HCEC 1CT (cell line): ENCODE measurements at places on chromosomes 1 and 21.

DNA sequence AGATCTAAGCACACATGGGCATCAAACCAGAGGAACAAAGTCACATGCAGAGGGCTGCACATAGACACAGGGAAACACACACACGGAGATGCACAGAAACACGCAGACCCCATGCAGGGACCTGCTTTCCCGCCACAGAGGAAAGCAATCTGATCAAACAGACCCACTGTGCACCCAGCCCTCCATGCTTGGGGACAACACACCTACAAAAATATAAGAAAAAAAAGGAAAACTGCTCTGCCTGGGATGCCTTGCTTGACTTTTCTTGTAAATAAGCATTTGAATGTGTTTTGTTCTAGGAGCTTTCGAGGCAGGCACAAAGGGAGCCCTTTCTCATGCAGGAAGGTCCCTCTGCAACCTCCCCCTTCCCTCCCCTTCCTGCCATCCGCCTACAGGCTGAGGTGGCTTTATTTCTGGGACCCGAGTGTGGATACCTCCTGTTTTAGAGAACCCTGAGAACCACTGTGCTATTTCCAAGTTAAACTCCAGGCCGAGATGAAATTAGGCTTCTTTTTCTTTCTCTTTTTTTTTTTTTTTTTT, 3.5 kb upstream of the ICMT start:
- no peak for DNase-seq

DNA sequence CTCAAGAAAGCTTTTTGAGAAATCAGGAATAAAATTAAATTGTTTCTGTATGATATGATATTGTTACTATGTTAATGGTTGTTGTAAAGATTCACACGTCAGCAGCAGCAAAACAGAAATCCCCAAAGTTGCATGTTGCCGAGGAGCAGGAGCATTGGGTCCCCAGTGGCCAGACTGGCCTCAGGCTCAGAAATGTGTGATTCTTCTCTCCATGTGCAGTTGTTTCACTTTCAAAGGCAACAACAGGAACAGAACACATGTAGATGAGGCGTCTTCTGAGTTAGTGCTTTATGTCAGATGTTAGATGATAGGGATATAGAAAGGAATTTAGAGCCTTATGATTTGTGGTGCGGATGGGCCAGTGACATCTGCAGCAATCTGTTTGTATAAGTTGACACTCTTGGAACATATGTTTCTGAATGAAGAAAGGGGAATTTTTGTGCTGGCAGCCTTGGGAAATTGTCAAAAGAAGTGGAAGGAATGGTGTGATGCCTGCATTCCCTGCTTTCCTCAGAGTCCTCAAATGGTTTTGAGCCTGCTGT, 2.1 kb upstream of the TTLL7 start:
- no peak for DNase-seq

DNA sequence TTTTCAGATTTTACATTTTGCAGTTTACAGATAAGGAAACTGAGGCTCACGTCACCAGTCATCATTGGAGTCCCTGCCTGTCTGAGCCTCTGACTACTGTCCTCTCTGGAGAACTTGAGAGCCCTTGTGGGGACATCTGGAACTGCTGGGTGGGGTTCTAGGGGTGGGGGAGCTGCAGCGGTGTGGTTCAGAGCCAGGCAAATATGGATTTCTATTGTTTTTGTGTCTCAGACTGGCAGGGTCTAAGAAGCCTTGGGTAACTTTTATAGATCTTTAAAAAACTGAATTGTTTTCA, 46.9 kb downstream of the IER5 start:
- DNase-seq = no peak

- peak; percentile 31 for DNase-seq
These were observed 7.7 kb downstream of the TMEM61 start for GRCh38 chr1:54987919-54988705.

GRCh38 chr1:147568551-147568950, 27.2 kb downstream of the BCL9 start:
- no peak for DNase-seq

- DNase-seq = no peak
These were observed 8.0 kb downstream of the BATF3 start for GRCh38 chr1:212691561-212692071.

GRCh38 chr1:38586993-38587646, 272.5 kb downstream of the RRAGC start:
- DNase-seq = peak; percentile 12

DNA sequence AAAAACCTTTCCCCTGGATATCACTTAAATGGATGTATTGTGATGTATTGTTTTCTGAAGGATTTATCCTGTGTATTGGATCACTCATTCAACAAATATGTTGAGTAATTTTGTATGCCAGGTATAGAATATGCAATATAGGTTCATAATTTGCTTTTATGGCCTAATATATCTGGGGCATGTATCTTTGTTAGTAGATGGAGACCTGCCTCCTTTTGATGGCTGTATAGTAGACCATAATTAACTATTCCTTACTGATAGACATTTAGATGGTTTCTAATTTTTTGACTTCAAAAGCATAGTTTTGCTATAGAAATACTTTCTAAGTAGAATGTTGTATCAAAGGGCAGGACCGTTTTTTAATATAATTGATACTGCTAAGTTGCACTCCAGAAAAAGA, 8.6 kb downstream of the RBBP4 start:
- no peak for DNase-seq

DNA sequence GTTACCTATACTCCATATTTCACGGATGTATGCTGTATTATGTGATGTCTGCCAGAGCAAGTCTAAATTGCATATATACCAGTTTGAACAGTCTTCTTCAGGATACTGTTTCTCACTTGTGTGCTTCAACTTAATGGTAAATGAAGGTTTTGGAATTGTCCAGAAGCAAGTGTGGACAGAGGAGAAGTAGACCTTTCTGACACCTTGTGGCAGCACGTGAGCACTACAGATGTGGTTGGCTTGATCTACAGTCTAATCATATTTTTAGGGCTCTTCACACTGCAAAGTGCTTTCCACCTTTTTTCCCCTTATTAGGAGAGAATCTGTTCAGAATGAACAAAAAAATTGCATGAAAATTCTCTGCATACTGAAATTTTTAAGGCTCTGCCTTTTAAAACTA, 10.9 kb downstream of the MORC3 start:
- DNase-seq = peak; percentile 39

DNA sequence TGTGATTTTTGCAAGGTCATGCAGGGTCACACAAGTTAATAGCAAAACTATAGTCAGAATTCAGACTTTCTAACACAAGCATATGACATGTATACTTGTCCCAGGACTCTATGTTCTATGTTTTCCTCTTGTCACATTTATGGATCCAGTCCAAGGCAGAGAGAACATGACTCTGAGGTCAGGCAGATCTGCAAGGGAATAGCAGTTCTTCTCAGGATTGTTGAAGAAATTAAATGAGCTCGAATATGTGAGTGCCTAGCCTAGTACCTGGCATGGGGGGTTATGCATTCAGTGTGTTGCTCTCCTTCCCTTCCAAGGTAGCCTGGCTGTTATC, 9.5 kb upstream of the RPTN start:
- DNase-seq = no peak

GRCh38 chr1:167325151-167325550, 104.5 kb downstream of the POU2F1 start:
- no peak for DNase-seq

DNA sequence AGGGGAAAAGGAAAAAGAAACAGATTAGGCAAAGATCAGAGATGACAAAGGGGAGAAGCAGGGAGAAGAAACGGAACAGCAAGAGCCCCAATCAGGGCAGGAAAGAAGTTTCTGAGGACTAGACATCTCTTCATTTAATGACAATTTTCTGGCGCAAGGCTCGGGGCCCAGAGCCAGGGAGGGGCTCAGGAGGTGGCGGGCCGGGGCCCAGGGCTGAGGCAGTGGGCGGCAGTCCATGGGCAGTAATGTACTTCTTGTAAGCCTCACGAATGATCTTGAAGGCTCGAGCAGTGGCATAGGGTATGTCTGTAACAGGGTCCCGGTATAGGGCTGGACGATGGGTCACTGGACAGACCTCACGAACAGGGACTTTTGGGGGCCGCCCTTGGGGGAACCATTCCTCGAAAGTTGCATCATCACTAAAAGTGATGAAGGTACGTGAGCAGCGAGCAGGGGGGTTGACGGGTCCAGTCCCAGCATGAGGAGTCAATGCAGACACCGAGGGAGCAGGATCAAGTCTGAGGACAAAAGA, 799 bp upstream of the TMOD4 start:
- no peak for DNase-seq

DNA sequence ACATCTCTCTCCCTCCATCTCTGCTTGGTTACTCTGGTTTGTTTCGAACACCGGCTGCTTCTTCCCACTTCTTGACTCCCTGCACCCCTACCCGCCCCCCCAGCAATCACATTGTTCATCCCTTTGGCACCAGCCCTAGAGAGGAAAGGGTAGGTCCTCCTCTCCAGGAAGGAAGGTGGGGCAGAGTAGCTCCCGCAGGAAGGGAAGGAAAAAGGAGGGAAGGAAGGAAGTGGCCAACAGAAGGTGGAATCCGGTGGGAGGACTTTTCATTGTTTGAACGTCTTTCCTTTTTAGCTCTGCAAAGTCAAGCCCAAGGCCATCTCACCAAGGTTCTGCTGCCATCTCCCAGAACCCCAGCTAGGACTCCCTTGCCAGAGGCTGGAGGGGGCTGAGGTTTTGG, 18.0 kb downstream of the IER5 start:
- no peak for DNase-seq

- DNase-seq = no peak
These were observed 41.4 kb downstream of the ZMYM1 start for GRCh38 chr1:35120458-35121133.

DNA sequence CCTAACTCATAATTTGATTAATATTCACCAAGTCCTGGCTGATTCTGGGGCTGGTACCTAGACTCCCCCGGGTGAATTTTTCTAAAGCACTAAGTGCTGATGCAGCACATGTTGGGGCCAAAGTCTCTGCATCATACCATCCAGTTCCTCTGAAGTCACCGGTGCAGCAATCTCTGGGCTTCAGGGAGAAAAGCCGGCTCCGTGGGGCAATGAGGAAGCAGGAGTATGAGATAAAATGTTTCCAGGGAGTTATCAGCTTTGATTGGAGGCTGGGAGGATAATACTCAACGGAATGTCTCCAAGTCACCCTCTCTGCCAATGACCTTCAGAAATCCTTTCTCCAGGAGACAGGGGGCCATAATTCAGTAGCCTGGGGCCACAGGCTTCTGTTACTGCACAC, 1.2 kb downstream of the FCAMR start:
- DNase-seq = no peak

DNA sequence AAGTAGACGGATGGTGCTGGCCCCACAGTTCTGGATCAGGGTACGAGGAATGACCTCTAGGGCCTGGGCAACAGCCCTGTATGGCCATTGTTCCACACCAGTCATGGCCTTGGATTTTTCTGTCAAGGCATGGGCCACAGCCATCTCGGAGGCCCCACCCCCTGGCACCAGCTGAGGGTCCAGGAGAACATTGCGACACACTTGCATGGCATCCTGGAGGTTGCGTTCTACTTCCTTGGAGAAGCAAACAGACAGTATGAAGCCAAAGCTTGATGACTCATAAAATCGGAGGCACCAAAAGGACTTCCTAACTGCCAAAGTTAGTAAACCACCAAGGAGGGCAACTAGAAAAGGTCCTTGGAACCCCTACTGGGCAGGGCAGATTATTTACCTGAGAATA, 11.9 kb upstream of the VHLL start:
- no peak for DNase-seq

- DNase-seq = no peak
These were observed 171.7 kb downstream of the BACH1 start for GRCh38 chr21:29470397-29470796.

DNA sequence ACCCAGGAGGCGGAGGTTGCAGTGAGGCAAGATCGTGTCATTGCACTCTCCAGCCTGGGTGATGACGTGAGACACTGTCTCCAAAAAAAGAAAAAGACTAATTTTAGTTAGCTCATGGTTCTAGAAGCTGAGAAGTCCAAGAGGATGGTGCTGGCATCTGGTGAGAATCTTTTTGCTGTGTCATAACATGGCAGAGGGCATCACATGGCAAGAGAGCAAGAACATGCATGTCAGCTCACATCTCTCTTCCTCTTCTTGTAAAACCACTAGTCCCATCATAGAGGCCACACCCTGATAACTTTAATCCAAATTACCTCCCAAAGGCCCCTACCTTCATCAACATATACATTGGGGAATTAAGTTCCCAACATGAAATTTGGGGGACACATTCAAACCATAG, 13.8 kb upstream of the CNN3 start:
- DNase-seq = no peak

DNA sequence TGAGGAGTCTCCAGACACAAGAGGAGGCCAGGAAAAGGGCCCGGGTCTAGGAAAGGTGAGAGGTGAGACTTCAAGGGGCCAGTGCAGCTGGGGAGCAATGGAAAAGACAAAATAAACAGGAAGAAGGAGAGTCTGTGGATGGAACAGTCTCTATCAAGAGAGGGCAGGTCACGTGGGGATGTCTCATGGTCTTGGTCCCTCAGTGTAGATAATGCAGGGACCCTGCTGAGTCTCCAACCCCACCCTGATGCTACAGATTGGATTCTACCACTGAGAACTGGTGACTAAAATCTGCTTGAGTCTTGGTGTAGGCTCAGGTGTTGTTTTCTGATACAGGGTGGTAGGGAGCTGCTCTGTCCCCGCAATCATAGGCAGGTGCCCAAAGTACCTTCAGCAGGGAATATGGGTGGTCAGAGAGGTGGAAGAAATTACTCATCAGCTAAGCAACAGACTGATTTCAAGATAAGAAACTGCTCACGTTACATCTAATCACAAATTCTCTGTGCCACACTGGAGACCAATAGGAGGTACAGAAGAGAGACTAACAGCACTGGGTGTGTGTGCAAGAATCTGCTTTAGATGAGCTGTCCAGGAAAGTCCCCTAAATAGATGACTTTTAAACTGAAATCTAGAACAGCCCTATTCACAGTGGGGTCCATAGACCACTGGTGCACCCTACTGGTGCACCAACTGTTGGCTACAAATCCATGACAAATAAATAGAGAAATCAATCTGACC, 101.5 kb upstream of the TLR5 start:
- peak; percentile 17 for DNase-seq

DNA sequence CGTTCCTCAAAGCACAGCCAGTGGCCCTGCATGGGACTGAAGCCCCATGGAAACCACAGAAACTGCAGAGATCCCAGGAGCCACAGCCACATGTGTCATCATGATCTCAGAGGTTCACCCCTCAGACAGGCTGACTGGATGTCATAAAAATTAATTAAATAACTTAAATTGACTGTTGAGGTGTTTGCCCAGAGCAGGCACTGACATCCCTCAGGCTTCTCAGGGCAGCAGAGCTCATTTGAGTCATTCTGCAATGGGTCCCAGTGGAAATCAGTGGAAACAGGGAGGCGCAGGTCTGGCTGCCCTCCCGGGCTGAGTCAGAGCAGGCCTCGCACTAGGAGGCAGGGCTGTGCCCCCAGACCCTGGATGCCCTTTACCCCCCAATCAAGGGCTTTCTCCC, 135.1 kb downstream of the CDC7 start:
- no peak for DNase-seq

- peak; percentile 27 for DNase-seq
These were observed 360.3 kb downstream of the TGFB2 start for GRCh38 chr1:218705391-218705790.

- DNase-seq = no peak
These were observed 194.1 kb upstream of the ADGRL2 start for GRCh38 chr1:81606656-81607055.
